CD4-positive, alpha-beta T cell treated with Interferon gamma for 1 hour (primary cell): ENCODE measurements at places on chromosomes 5 and 9.
A peak's percentile ranks its signal among the peaks of the same experiment; 100 is the strongest.

DNA sequence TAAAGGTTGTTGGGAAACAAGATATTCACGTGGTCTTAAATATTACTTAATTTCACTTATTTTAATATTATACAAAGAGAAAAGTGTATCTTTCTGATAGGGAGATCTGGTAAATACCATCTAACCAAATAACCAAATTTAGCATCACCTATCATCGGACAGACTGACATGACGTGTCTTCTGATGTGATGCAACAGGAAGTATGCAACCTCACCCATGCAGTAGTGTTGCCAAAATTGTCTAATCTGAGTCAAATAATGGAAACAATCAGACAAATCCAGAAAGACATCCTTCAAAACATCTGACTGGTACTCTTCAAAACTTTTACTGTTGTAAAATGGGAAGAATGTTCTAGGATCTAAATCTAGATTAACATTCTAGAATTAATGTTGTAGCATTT is 148.0 kb downstream of the FGF1 start:
- no peak for DNase-seq

DNA sequence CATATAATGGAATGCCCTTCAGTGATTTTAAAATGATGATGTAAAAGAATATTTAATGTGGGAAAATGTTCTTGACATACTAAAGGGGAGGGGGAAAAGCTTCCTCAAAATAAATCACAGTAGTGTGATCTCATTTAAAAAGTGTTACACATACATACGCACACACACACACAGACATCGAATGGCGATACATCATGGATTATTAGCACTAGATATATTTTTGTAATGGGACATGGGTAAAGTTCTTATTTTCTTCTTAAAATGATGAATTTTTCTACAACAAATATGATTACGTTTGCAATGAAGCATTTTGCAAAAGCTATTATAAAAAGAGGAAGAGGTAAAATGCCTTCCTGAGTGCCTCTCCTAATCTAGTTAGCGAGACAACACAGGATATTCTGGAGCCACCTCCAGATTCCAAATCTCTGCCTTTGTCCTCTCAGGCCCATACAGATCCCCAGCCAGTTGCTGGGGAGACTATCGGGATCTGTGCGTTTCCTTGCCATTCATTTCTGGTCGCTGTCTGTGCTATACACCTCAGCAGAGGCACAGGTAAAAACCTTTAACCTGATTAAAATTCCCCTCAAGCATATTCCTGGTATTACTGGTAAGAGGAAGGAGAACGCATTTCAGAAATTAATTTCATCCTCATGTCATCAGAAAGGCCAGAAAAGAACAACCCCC is 69.6 kb downstream of the SLC28A3 start:
- DNase-seq, result no peak

DNA sequence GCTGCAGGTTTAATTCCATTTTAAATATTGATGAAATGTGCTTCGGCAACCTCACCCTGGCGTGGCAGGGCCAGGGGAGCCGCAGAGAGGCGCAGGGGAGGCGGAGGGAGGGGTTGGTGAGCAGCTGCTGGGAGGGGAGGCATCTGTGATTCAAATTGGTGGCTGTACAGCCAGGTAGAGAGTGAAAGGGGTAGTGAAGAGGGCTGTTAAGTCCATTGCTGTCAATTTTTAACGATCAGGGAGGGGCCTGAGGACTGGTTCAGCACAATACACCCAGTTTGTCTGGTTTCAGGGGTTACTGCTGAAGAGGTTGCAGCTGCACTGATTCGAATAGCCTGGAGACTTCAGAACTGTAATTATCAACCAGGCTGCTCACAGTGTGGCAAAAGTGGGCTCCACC is 31.3 kb downstream of the LHX6 start:
- DNase-seq, result no peak

DNA sequence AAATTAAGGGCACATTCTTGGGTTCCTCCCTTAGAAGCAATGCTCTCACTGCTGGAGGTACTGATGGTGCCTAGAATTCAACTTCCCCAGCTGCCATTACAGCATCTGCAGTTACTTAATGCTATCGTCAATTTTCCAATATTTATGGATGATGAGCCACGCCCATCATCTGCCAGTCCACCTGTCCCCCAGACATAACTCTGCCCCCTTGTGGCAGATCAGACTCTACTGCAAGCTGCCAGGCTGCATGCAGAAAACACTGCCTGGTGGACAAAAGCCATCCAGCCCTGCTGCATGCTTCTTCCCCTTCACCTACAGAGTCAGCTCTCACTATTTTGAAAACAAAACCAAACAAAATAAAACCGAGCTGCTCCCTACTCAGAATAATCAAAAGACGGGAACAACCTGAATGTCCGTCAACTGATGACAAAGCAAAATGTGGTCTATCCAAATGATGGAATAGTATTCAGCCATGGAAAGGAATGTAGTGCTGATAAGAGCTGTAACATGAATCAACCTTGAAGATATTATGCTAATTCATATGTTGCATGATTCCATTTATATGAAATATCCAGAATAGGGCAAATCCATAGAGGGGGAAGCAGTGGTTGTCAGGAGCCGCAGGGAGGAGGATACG is 66.4 kb downstream of the RETREG1 start:
- DNase-seq, result no peak

- DNase-seq, result no peak
Observed at GRCh38 chr5:33608344-33609041, 167.7 kb downstream of the TARS1 start.

DNA sequence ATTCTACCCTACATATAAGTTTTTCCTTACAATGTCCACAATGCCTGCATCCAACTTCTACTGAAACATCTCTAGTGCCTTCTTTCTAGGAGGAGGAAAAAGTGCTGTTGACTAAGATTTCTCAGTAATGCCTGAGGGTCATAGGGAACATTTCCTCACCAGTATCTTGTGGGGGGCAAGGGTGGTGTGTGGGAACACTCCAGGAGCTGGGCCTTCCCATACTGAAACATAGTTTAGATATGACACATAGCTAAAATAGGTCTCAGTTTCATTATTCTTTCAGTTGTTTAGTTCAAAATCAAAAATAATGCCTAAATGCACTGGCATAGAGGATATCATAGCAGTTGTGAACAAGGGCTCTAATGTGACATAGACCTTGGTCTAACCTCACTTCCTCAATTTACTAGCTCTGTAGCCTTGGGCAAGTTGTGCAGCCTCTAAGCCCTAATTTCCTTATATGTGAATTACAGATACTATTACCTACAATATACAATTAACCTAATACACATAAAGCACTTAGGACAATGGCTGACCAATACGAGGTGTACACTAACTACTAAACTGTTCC is 66.1 kb downstream of the HAPLN1 start:
- no peak for DNase-seq

GRCh38 chr5:142446131-142446959 is 121.5 kb upstream of the SPRY4 start:
- DNase-seq, result no peak

DNA sequence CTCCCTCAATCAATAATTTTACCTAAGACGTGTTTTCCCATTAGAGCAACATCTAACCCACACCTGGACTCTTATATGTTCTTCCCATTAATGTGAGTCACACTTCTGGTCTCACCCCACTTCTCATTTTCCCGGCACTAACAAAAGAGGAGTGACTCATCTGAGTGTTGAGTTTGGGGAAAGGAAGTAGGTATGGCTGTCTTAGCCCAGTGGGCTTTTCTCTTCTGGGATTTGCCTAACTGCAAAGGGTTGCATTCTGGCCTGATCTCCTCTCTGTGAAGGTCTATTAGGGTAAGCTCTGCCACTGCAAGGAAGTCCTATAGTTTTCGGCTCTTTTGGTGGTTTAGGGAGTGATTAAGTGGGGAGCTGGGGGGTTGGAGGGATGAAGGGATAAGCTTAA is 195.6 kb downstream of the KIAA0825 start:
- no peak for DNase-seq

DNA sequence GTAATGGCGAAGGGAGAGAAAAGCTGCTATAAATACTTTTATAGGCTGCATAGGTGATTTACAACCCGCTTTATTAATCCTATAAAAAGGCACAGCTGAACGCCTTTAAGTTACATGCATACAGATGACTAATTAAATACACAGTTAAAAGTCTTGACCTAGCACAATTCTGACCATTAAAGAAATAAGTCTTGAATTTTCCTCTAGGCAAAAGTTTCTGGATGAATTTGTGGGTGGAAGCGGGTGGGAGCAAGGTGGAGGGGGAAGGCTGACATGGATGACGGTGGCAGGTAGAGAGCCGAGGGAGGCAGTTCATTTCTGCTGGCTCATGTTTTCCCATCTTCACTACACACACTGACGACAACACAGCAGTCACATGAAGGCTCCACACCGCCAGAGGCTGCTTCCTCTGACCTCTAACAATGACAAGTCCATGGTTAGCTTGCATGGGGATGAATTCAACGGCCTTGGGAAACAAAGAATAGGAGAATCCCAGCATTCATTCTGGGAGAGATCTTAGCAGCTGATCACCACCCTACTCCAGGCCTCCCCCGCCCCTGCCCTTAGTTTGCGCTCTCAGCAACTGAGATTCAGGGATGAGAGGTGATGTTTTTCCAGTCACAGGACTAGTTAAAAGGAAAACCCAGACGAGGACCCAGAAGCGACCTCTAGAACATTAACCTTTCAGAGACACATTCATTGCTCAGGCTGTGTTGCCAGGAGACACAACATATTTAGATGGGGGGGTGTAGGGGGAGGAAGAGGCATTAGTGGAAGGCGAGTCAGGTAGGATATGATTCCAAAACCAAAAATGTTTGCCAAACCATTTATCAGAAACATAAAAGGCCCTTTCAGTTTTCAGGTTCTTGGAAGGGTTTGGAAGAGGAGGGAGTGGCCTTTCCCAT is 329.3 kb downstream of the PIK3R1 start:
- DNase-seq, result no peak

DNA sequence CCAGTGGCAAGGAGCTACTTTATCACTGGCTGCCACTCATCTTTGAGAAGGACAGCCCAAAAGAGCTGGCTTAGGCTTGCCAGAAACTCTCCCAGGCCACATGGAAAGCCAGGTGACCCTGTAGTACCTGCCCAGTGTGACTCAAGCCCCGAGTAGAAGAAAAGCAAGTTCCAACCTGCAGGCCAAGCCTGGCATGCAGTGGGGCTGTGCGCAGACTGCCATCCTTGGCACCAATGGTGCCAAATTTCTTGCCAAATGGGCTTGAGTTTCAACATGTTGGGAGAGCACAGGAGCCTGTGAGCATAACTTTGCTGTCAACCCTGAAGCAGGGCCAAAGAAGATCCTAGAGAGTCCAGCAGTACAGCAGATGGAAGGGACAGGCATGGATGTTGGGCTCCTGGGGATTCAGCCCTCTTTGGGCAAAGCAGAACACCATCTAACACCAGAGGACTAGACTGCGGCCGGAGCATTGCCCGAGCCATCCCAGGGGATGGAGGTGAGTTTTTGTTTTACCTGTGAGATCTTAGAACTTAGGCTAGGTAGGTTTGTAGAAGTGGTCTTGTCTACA is 27.3 kb upstream of the SHB start:
- DNase-seq, result no peak

GRCh38 chr9:125360601-125361000 is 99.0 kb downstream of the GAPVD1 start:
- DNase-seq, result no peak

GRCh38 chr9:104745852-104746251 is 1.6 kb upstream of the NIPSNAP3A start:
- no peak for DNase-seq

- no peak for DNase-seq
Observed at GRCh38 chr5:56026863-56027300, 32.1 kb upstream of the IL6ST start.

- no peak for DNase-seq
Observed at GRCh38 chr5:5483350-5483749, 60.9 kb downstream of the ICE1 start.

GRCh38 chr5:17340819-17341218 is 123.4 kb downstream of the BASP1 start:
- no peak for DNase-seq

GRCh38 chr5:93250424-93250823 is 330.6 kb downstream of the NR2F1-AS1 start:
- DNase-seq, result no peak

DNA sequence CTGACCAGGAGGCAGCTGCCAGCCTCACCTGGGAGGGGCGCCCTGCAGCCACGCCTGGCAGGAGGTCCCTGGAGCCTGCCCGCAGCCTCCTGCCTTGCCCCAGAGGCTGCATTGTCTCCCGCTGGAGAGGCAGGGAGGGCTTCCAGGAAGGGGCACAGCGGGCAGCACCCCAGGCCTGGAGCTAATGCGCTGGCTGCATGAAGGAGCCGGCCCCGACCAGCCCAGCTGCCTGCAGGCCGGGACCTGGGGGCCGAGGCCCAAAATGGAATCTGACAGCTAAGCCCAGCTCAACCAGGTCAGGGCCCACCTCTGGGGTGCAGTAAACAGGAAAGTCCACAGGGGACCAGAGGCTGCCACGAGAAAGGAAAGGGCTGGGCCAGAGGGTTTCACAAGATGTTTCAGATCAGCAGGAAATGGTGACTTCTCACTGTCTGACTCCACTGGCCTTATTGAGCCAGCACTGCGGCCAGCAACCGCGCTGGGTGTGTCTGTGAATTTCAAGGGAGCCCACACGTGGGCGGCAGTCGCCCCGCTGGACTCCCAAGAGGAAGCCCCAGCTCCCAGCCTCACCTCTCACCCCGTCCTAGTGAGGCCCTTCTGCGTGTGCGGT is 18.6 kb upstream of the NOTCH1 start:
- DNase-seq, result peak; percentile 67

GRCh38 chr9:70367305-70367930 is 47.0 kb downstream of the KLF9 start:
- DNase-seq, result no peak

- DNase-seq, result peak; percentile 5
Observed at GRCh38 chr9:128771094-128771721, 519 bp downstream of the ZER1 start.

- no peak for DNase-seq
Observed at GRCh38 chr9:95083086-95083768, 234.3 kb downstream of the FANCC start.
